G401 (cell line): ENCODE measurements at places on chromosomes 12 and 14. TPM values are rescaled to one million over a fixed set of nuclear protein-coding genes. Genes with fewer than 3 reads are reported as not detected.

GRCh38 chr12:9669534-9669933 is at the start of gene CLEC2D:
CLEC2D (plus strand) TSS chr12:9669713; CDS start chr12:9669735, 22 bp downstream.
- no peak for DNase-seq

GRCh38 chr14:61231810-61232209 is 49.3 kb downstream of the TMEM30B start:
- no peak for DNase-seq

DNA sequence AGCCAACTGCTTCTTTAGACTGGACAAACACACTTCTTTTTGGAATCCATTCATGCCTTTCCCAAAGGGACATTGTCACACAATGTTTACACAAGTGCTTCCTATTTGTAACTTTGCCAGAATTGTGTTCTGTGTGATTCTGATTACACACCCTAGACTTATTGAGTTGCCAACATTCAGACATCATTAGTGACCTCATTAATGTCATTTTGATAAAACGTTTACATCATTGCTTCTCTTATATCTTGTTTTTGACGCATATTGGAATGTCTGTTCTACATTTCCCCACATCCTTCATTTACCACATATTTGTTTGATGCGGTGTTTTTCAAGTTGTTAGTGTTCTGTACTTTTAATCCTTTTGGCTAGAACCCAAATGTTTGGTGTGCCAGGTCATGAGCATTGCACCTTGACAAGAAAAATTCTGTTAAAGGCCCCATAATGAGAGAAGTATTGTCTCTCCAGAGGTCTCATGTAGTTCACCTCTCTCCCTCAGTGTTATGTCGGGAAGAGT is 305.5 kb downstream of the AEBP2 start:
- no peak for DNase-seq

GRCh38 chr14:32137892-32138291 is 60.8 kb downstream of the ARHGAP5 start:
- DNase-seq = no peak

- DNase-seq = no peak
These were observed 372.8 kb downstream of the TMEM121 start for GRCh38 chr14:105899071-105899641.

GRCh38 chr14:37197421-37198272 is at the start of gene MIPOL1:
MIPOL1 (plus strand) TSS chr14:37197937; CDS start chr14:37247889, 49,952 bp downstream.
- peak; percentile 53 for DNase-seq

- no peak for DNase-seq
These were observed 3.6 kb downstream of the FOXA1 start for GRCh38 chr14:37591311-37591940.

DNA sequence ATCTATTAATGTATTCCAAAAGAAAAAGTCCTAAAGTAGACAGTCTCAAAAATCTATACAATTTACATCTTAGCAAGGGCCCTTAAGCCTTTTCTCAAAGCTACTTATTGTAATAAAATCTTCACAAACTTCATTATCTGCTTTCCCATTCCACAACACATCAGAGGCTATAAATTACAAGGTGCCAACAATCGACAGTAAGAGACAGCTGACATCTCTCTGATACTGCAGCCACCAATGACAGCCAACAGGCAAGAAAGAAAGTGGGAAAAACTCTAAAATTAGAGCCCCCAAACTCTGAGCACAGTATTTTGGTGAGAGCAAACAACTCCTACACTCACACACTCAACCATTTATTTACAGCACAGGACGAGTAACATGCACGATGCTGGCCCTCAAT is 2.2 kb downstream of the ANGEL1 start:
- DNase-seq = no peak

DNA sequence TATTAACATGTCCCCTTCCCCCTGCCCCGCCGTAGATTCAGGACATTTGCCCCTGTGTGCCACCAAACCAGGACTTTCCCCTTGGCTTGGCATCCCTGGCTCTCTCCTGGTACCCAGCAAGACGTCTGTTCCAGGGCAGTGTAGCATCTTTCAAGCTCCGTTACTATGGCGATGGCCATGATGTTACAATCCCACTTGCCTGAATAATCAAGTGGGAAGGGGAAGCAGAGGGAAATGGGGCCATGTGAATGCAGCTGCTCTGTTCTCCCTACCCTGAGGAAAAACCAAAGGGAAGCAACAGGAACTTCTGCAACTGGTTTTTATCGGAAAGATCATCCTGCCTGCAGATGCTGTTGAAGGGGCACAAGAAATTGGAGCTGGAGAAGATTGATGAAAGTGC is 28.9 kb downstream of the HRK start:
- no peak for DNase-seq

DNA sequence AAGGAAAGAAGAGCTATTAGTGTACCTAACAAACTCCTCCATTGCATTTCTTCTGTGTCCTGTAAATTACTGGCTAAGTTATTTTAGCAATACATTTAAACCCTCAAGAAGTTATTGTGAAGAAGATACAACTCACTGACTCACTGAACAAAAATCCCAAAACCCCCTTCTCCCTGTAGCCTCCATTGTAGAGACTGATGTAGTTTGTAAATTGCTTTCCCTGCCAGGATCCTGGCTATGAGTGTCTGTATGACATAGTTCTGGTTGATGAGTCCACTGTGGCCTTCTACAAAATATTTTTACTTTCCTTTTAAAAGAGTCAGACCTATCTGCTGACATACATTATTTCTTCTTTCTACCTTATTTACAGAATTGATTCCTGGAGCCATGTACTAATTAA is 155.6 kb downstream of the SLC6A15 start:
- DNase-seq = no peak

DNA sequence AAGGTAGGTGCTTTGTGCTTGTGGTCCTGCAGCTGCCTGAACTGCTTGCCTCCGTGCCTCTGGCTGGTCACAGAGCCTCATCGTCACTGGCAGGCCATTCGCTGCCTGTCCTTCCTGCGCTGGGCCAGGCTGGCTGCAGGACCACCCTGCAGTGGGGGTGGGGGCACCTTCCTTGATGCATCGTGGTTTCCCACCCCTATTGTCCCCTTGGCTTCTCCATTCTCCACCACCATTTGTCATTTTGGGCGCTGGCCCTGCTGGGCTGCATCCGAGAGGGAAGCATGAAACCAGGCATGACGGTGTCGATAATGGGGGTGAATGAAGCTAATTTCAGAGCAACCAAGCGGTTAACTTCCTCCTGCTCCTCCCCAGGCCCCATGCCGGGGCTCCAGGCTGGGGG is 127.7 kb downstream of the NRXN3 start:
- no peak for DNase-seq

DNA sequence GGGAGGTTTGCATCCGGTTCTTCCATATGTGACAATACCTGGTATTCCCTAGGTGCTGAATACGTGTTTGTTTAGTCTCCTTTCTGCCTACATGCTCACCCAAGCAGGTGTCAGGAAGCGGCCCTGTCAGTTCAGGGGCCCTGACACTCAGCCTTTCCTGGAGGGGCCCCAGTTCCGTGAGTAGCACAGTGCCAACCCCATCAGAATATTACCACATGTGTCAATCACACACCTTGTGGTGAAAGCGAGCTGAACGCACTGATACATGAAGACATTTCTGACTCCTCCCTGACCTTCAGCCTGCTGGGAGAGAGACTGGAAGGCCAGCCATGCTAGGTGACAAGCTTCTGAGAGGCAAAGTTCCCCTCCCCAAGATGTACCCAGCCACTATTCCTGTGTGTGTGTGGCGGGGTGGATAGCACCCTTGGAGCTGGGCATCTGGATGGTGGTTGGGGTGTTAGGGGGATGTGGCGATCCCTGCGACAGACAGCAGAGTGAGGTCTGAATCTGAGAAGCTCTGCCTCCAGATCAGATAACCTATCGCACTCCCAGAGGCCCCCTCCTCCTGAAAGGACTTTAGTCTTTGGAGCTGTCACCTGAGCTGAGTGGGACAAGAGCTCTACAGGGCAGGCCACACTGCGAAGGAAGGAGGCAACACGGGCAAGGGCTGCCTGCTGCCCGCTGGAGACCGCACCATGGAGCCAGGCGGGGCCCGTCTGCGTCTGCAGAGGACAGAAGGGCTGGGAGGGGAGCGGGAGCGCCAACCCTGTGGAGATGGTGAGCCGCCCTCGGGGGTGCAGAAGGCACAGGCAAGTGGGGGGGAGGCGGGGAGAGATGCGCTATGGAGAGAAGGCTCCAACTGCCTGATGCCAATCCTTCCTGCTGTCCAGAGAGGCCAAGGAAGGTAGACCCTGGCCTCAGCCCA is at the start of gene SOAT2:
SOAT2 (plus strand) TSS at position 604 of the 925 bp plus-strand sequence; CDS start at position 696, 92 bp downstream.
- no peak for DNase-seq

GRCh38 chr12:53147181-53147580 is 33.3 kb upstream of the ZNF740 start:
- DNase-seq = no peak

DNA sequence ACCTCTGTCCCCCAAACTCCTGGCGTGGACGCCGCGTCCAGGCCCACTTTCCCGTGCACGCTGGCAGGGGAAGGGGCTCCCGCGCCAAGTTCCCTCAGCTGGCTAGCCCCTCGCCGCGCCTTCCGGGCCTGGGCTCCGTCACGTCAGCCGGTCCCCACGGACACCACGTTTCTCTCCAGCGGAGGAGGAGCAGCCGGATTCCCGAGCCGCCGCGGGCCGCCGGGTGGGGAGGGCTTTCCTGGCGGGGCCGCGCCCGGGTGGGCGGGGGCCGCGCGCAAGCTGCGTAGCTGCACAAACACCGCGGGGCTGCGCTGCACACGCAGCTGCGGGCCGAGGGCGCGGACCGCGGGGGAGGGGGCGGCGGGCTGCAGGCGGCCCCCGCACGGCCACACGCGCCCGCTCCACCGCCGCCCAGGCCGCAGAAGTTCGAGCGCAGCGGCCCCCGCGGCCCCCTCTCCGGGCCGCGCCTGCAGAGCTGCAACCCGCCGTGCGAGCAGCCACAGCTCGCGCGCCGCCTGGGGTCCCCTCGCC is 45.1 kb upstream of the PNMA1 start:
- no peak for DNase-seq

DNA sequence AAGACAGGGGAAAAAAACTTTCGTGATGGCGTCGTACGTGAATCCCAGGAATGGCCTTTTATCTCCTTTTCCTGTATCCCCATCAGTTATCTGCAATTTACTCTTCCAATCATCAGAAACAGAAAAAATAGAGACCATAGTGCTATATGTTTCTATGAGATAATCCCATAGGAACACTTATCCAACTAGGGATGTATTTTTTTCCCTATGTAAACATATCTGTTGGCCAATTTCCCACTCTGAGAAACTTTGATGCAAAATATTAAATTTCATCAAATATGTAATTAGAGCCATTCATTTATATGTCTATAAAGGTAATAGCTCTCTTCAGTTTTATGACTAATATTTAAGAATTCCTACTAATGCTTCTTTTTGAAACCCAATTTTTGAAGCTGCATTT is at the start of gene OR4K13:
OR4K13 (minus strand) TSS at position 101 of the 400 bp plus-strand sequence. CDS start 1,280 bp downstream, outside the sequence.
- no peak for DNase-seq

GRCh38 chr14:72920008-72920407 is 6.3 kb upstream of the DCAF4 start:
- DNase-seq = no peak

DNA sequence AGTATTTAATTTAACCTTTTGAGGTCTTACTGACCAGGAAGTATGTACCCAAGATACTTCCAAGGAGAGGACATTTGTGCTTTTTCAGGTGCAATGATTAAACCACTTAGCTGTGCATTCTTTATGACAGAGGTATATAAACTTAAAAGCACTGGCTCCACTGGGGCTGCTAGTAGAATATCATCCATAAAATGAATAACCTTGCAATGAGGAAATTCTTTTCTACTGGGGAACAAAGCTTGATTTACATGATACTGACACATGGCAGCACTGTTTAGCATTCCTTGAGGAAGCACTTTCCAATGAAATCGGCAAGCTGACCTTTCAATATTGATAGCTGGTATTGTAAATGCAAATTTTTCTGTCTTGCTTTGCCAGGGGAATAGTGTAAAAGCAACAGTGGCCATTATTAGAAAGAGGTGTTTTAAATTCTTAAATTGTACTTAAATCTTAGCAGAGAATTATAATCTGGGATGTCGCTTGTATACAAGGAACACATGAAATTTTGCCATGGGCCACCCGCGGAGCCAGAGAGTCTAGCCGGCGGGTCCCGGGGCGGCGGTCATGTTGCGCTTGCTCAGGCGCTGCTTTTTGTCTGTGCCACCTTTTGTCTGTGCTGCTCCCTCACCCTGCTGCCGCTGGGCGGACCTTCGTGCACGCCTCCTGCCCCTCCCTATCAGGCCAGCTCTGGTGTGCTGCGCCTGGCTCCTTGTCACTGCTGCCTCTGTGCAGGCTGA is 20.9 kb upstream of the BLTP3B start:
- peak; percentile 90 for DNase-seq

DNA sequence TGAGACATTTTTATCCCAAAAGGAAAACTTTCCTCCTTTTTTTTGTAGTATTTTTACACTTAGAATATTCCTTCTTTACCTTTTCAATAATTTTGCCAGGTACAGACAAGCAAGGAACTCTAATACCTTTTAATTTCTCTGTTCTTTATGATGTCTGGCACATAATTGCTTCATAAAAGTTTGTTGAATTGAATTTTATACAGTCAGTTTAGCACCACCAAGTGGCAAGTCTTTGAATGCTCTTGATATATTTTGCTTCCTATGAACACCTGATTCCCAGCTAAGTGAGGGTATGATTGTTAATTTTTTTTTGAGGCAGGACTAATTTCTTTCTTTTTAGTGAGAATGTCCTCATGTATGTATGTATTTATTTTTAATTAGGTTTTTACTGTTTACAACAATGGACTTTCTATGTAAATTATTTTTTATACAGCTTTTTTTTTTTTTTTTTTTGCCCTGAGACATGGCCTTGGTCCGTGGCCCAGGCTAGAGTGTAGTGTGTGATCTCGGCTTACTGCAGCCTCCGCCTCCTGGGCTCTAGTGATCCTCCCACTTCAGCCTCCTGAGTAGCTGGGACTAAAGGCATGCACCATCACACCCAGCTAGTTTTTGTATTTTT is 6.9 kb downstream of the TBC1D15 start:
- peak; percentile 13 for DNase-seq

DNA sequence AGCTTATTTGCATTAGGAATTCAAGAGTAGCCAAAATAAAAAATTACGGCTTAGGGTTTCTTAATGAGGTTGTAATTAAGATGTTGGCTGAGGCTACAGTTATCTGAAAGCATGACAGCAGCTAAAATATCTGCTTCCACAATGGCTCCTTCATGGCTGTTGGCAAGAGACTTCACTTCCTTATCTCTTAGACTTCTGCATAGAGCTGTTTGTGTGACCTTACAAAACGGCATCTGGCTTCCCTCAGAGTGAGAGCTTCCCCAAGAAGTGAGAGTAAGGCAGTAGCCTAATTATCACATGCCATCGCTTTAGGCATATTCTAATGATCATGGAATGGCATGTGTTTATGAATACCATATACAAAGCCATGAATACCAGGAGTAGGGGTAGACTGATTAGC is 57.6 kb downstream of the CCDC59 start:
- no peak for DNase-seq

IRAK3 gene
- not detected in 2 replicates for total RNA-seq

SOX5 gene
- not detected in 2 replicates for total RNA-seq

APPL2 gene
- 36.4 and 36.5 TPM in 2 replicates for total RNA-seq

CGRRF1 gene
- 14.7 and 26.9 TPM in 2 replicates for total RNA-seq

CHST11 gene
- total RNA-seq = 9.5 and 12.7 TPM in 2 replicates

BCAT1 gene
- total RNA-seq = 0.81 and 4.1 TPM in 2 replicates

NUP37 gene
- total RNA-seq = 92.8 and 117 TPM in 2 replicates

FRS2 gene
- total RNA-seq = 14.2 and 20.6 TPM in 2 replicates

GOLGA5 gene
- total RNA-seq = 11.2 and 22.8 TPM in 2 replicates
